ENCODE measurements at places on chromosomes 1 and 21. TPM values are rescaled to one million over a fixed set of nuclear protein-coding genes. Genes with fewer than 3 reads are reported as not detected.
A peak's percentile ranks its signal among the peaks of the same experiment; 100 is the strongest.

GRCh38 chr1:35223084-35223630 is 30.2 kb upstream of the SFPQ start:
- peak overlapping the region; percentile 88 for H3K27ac ChIP-seq
- H3K27me3 ChIP-seq: no peaks in the 10 kb centered on the region
- H3K4me3 ChIP-seq: no peak overlapping the region
- no peak for DNase-seq
- H3K4me1 ChIP-seq: peaks cover 13% of the 10 kb centered on the region

RGS18 gene
- total RNA-seq: 0.18 TPM

DNA sequence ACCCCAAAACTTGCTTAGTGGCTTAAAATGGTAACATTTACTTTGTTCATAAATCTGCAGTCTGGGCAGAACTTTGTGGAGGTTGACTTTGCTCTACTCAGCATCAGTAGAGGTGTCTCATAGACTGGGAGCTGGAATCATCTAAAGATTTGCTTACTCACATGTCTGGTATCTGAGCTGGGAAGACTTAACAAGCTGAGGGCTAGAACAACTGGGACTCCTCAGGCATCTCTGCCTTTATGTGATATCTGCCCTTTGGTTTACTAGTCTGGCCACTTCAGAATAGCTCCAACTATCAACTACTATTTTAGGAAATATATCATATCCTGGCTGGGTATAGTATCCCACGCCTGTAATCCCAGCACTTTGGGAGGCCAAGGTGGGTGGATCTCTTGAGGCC is 82.5 kb downstream of the C4BPA start:
- H3K4me3 ChIP-seq: no peak overlapping the region
- H3K27me3 ChIP-seq: peaks cover 2% of the 10 kb centered on the region
- no peak overlapping the region for H3K27ac ChIP-seq
- DNase-seq: no peak

GBP4 gene
- not detected for total RNA-seq

DNA sequence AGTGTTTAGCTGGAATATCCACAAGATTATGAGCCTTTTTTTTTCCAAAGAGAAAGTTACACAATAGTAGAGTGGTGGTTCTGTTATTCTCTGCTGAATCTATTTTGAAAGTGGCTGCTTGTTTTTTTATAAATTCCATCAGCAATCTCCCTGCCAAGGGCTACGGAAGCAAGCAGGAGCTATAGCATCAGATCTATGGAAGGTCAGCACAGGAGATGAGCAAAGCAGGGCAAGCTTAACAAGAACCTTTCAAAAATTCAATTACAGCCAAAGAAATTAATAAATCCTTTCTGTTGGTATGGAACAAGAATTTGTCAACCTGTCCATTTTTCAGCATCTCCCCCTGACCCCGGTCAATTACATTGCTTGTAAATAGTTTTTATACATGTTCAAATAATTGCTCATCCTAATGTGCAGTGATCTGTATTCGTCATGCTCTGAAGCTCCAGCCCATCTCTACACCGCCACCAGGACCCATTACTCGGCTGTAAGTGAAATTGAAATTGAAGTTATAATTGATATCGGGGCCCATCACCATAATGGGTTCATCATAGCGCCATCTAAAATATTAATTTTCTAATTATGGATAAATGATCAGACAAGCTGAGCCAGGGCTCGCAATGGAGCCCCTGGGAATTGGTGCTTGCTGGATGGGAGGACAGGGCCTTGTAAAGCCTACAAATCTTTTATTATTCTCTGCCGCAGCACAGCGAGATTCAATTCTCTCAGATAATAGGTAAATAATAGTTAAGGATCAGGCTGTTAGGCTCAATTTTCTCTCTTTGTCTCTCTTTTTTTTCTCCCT is 215.1 kb downstream of the ATG4C start:
- no peak overlapping the region for H3K27ac ChIP-seq
- H3K4me1 ChIP-seq: no peaks in the 10 kb centered on the region
- H3K4me3 ChIP-seq: no peak overlapping the region
- H3K36me3 ChIP-seq: no peaks in the 10 kb centered on the region
- peaks cover 3% of the 10 kb centered on the region for H3K27me3 ChIP-seq

GRCh38 chr1:42479621-42480020 is 16.5 kb downstream of the CCDC30 start:
- peak; percentile 19 for DNase-seq
- H3K4me1 ChIP-seq: no peaks in the 10 kb centered on the region
- no peaks in the 10 kb centered on the region for H3K27me3 ChIP-seq

GRCh38 chr1:73800376-73800775 is 397.6 kb downstream of the LRRIQ3 start:
- no peaks in the 10 kb centered on the region for H3K36me3 ChIP-seq
- H3K4me3 ChIP-seq: no peak overlapping the region
- no peak for DNase-seq
- no peaks in the 10 kb centered on the region for H3K4me1 ChIP-seq
- no peaks in the 10 kb centered on the region for H3K27me3 ChIP-seq

- no peak overlapping the region for H3K4me3 ChIP-seq
- H3K36me3 ChIP-seq: no peaks in the 10 kb centered on the region
- no peak overlapping the region for H3K27ac ChIP-seq
- H3K4me1 ChIP-seq: no peaks in the 10 kb centered on the region
Observed at GRCh38 chr1:198423673-198424072, 116.8 kb downstream of the ATP6V1G3 start.

CA14 gene
- not detected for total RNA-seq

Measured in IMR-90 (cell line).